Epithelial cell of proximal tubule (primary cell): ENCODE measurements at places on chromosomes 4 and X.

- DNase-seq = no peak
Observed at GRCh38 chr4:136121426-136121825, 1410.9 kb downstream of the PCDH18 start.

GRCh38 chr4:110485452-110485851, 9.5 kb downstream of the ENPEP start:
- no peak for DNase-seq

GRCh38 chr4:154014407-154015321, 225.8 kb upstream of the SFRP2 start:
- no peak for DNase-seq

DNA sequence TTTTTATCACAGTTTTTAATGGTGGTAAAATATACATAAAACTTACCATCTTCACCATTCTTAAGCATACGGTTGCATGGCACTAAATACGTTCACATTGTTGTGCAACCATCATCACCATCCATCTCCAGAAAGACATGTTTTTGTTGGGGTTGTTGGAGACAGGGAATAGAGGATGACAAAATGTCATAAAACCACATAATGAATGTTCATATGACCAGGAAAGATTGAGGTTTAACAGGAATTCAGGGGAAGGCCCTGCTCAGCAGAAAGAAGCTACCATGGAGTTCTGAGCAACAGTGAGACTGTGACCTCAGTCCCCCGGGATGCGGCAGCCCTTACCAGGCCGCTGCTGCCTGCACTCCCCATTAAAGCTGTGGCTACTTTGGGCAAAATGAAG, 63.9 kb upstream of the TRIM2 start:
- DNase-seq = no peak

DNA sequence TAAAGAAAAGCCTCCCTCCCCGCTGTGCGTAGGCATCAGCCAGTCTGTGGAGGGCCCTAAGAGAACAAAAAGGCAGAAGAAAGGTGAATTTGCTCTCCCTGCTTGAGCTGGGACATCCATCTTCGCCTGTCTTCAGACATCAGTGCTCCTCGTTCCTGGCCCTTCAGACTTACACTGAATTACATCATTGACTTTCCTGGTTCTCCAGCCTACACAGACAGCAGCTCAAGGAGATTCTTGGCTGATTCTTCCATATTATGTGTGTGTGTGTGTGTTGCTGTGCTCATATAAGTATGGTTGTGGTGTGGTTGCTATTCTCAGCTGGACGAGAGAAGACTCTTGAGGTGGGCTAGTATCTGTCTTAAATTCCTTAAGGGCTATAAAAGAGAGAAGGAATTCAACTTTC, 35.5 kb upstream of the CD99L2 start:
- no peak for DNase-seq
